ENCODE measurements at places on chromosomes 6 and 20.

DNA sequence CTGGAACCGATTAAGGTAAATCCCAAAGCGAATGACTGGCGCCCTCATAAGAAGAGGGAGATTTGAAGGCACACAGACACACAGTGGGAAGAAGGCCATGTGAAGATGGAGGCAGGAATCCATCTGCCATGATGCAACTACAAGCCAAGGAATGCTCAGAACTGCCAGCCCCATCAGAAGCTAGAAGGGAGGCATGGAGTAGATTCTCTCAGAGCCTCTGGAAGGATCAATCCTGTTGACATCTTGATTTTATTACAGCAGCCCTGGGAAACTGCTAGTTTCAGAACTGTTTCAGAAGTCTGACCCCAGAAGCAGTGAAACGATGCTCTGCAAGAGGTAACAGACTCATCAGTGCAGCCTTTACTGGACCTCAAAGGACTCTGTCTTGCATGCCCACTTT lies 103.5 kb upstream of the GPR6 start:
- H3K27me3 ChIP-seq: no peaks in the 10 kb centered on the region
- H3K36me3 ChIP-seq: no peaks in the 10 kb centered on the region
- no peak for DNase-seq
- peaks cover 7% of the 10 kb centered on the region for H3K4me1 ChIP-seq
- no peak overlapping the region for H3K4me3 ChIP-seq

DNA sequence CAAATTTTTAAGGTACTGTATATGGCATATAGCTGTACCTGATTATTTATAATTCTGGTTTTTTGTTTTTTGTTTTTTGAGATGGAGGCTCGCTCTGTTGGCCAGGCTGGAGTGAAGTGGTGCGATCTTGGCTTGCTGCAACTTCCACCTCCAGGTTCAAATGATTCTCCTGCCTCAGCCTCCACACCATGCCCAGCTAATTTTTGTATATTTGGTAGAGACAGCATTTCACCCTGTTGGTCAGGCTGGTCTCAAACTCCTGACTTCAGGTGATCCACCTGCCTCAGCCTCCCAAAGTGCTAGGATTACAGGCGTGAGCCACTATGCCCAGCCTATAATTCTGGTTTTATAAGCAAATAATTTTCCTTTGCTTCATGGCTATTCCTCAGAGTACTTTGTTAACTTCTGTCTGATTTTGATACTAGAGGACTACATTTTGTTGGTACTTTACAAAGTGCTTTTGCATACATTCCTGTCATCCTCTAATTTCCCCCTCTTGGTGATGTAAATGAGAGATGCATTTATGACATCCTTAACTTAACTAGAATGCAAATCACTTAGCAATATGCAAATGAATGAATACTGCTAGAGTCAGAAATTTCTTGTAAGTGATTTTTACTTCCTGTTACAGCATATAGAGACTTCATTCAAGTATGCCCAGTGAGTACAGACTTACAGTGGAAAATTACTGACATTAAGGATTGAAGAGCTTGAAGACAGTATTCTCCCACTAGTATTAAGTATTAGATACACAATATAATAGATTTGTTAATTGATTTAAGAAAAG lies 35.7 kb upstream of the ARID1B start:
- H3K4me3 ChIP-seq: no peak overlapping the region
- H3K4me1 ChIP-seq: no peaks in the 10 kb centered on the region
- H3K36me3 ChIP-seq: no peaks in the 10 kb centered on the region
- no peak for DNase-seq
- H3K27me3 ChIP-seq: no peaks in the 10 kb centered on the region

DNA sequence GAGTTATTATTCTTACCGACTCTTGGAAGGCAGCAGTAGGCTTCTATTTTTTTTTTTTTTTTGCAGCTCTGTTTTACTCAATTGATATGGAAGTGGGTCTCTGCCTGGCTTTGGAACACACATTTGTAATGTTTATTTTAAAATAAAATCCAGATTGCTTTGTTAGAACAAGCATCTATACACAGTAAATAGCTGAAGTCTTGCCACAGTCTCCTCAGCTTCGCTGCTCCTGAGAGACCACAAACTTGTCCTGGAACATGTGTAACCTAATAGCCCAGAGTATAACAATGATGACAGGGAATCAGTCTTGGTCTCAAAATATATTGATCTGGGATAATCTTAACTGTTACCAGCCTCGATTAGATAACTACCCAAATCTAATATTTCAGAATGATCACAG lies 299.8 kb upstream of the NOX3 start:
- no peaks in the 10 kb centered on the region for H3K36me3 ChIP-seq
- H3K27ac ChIP-seq: no peak overlapping the region
- DNase-seq: no peak
- H3K4me1 ChIP-seq: no peaks in the 10 kb centered on the region
- H3K4me3 ChIP-seq: no peak overlapping the region

GRCh38 chr6:23176883-23177282 lies 607.5 kb downstream of the HDGFL1 start:
- no peak overlapping the region for H3K27ac ChIP-seq
- no peaks in the 10 kb centered on the region for H3K4me1 ChIP-seq
- peak; percentile 25 for DNase-seq
- H3K36me3 ChIP-seq: no peaks in the 10 kb centered on the region

- DNase-seq: no peak
- no peaks in the 10 kb centered on the region for H3K27me3 ChIP-seq
- H3K4me3 ChIP-seq: no peak overlapping the region
- peaks cover 18% of the 10 kb centered on the region for H3K4me1 ChIP-seq
These were observed 155.6 kb upstream of the SNX9 start for GRCh38 chr6:157667211-157668008.

- no peaks in the 10 kb centered on the region for H3K27me3 ChIP-seq
- no peak overlapping the region for H3K27ac ChIP-seq
These were observed 253.8 kb downstream of the LY86 start for GRCh38 chr6:6842291-6842690.

Measured in left lung (tissue), 14 donors.